ENCODE measurements at places on chromosomes 1 and 21. TPM values are rescaled to one million over a fixed set of nuclear protein-coding genes. Genes with fewer than 3 reads are reported as not detected.

- no peak for DNase-seq
Observed at GRCh38 chr1:188877668-188878067, 1600.0 kb downstream of the BRINP3 start.

DNA sequence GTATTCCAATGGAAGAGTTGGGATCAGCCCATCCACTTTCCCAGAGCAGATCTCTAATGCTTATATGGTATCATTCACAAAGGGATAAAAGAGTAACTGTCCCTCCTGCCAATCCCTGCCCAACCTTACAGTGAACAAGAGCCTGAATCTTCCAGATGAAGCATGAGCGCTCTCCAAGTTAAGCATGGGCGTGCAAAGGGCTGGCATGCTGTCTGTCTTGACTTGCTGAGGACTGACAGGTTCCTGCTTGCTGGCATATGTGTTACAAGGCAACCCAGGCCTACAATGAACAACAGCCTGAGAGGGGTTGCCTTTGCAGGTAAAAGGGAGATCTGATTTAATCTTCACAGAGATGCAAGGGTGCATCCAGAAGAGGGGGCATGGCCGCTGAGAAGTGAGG lies 155.6 kb upstream of the SOD1 start:
- DNase-seq: no peak

SLC1A7 gene
- 0.28 TPM for total RNA-seq

FAM78B gene
- 0.92 TPM for total RNA-seq

GRCh38 chr1:21277180-21277579 lies 13.1 kb downstream of the ECE1 start:
- no peak for DNase-seq

DNA sequence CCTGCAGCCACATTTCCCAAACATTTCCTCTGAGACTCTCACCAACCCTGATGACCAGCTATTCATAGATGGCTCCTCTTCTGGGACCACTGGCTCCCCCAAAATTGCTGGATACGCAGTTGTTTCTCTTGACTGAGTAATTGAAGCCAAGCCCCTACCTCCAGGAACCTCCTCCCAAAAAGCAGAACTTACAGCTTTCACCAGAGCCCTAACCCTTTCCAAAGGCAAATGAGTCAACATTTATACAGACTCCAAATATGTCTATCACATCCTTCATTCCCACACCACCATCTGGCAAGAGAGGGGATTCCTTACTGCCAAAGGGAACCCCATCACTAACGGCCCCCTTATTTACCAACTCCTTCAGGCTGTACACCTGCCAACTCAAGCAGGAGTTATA lies 20.3 kb upstream of the CA6 start:
- no peak for DNase-seq

- no peak for DNase-seq
Observed at GRCh38 chr1:201608635-201609395, 69.9 kb downstream of the NAV1 start.
